ENCODE measurements at places on chromosomes 7 and 10.
A peak's percentile ranks its signal among the peaks of the same experiment; 100 is the strongest.

DNA sequence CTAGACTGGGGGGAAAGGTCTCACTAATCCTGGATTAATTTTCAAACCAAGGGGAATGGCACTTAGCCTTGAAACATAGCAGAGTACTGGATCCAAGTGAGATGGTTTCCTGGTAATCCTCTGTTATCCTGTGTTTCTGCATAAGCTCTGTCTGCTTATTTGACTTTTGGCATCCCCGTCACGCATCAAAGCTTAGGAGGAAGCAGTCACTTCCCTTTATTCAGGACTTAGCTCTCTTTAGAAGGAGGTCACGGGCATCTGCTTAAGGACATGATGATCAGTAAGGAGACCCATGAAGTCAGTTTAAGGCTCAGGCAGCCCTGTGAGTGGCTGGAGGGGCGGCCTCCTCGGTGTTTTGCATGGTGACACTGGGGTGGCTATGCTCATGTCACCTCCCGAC lies 30.0 kb downstream of the TSPAN15 start:
- DNase-seq, result no peak

- no peak for DNase-seq
These were observed 48.3 kb downstream of the TMEM270 start for GRCh38 chr7:73909051-73909941.

DNA sequence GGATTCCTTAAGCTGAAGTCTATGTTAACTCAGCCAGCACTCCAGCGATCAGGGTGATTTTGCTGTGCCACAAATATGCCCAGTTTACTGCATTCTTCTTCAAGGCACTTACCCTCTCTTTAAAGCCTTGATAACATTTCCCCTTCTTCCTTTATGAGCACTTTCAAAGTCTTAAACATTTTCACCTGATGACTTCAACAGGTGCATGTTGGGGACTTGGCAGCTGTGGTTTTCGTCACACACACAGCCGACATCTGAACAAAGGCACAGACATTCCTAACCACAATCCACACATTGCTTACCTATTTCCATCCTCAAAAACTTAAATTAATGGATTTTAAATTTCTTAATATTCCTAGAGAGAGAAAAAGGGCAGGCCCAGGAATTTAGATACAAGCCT lies 331.5 kb downstream of the CRPPA start:
- no peak for DNase-seq

- DNase-seq, result no peak
These were observed 71.9 kb downstream of the POT1 start for GRCh38 chr7:124857672-124858235.

- peak; percentile 39 for DNase-seq
These were observed 754.2 kb downstream of the GRID1 start for GRCh38 chr10:85612378-85612775.

DNA sequence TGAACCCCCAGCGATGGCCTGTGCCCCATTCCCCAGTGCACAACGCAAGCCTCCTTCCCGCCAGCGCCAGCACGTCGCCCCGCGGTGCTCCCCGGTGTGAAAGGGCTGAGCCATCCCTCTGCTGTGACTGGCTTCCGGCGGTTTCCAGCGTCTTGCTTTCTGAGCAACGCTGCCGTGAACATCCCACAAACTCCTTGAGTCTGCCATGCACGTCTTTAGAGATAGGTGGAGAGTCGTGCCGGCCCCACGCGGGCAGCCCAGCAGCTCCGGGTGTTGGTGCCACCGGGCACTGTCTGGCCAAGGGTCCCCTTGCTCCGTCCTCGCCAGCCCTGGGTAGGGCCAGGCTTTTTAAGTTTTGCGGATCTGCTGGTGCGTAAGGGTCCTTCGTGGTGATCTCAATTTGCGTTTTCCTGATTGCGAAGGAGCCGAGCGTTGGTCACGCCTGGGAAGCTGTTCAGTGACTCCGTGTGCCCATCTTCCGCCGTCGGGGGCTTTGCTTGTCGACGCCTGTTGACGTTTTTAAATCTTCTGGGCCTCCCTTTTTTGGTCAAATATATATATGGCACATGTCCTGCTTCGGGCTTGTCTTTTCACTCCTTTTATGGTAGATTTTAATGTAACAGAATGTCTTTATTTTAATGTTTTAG lies 70.6 kb downstream of the FOXL3 start:
- no peak for DNase-seq
